ENCODE measurements at places on chromosomes 6 and 20.
A peak's percentile ranks its signal among the peaks of the same experiment; 100 is the strongest.

DNA sequence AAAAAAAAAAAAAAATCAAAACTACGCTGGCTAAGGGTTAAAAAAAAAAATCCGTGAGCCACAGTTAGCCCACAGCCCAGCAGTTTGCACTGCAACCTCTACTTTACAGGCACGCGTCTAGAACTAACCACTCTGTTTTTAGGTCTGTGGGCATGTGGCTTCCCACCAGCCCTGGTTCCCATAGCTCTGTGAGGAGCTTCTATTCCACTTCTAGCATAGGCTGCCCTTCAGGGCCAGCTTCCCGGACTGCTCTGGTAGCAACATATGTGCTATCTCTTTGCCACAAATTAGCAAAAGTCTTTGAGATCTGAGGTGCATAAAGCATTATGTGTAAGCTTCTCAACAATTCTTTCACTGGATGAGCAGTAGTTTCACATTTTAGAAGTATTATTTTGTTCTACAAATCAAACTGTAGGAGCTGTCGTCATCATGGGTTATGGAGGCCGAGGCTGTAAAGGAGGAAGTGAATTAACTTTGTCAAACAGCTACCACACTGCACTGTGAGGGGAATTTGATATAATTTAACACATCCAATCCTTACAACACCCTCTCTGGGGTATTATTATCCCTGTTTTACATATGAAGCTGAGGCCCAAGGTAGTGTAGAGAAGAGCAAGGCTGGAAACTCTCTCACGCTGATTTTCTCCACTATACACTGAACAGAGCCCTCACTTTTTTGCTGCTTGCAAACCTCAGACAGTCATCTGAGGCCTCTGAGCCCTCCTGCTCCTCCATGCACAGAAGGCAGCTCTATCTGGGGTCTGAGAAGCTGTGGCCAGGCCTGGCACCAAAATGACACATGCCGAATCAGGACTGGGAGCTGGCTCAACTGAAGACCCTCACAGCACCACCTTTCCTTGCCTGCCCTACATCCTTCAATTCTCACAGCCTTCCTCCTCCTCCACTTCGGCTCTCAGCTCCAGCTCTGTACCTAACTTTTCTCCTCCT lies 35.4 kb downstream of the MAN1A1 start:
- peak; percentile 61 for DNase-seq

DNA sequence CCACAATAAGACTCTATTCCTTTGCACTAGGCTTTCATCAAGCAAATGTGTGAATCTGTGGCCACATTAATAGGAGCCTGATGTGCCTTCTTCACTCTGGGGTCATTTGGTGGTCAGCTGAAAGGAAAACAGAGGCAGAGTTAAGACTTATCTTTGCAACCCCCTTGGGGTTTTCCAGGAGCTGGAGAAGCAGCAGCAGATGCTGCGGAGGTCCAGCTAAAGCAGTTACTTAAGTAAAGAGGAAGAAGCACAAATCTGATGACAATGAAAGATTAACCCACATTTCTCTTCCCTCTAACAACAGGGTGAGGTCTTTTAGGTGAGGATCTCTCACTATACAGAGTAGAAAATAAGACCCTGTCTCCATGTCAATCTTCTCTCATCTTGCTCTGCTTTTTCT lies 45.4 kb upstream of the QKI start:
- no peak for DNase-seq

DNA sequence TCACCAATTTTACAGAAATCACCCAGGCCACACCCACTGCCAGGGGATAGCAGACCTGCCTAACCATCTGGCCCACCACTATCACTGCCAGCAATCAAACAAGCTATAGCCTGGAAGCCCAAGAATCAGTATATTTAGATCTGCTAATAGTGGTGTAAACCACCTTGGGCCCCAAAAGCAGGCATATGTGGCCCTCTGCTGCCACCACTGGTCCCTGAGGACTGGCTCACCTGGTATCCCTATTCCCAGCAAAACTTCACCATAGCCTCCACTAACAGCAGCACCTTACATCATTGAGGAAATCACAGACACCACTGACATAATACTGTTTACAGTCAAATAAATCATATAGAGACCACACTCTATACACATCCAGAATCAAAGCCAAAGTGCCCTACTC lies 880.4 kb upstream of the MAN1A1 start:
- DNase-seq = no peak

- DNase-seq = no peak
These were observed at the start of gene CST9L for GRCh38 chr20:23568320-23568970. Gene CST9L (minus strand): TSS chr20:23568484. CDS start chr20:23568450, 34 bp downstream.

- DNase-seq = no peak
These were observed 10.4 kb downstream of the SRC start for GRCh38 chr20:37356387-37356786.

DNA sequence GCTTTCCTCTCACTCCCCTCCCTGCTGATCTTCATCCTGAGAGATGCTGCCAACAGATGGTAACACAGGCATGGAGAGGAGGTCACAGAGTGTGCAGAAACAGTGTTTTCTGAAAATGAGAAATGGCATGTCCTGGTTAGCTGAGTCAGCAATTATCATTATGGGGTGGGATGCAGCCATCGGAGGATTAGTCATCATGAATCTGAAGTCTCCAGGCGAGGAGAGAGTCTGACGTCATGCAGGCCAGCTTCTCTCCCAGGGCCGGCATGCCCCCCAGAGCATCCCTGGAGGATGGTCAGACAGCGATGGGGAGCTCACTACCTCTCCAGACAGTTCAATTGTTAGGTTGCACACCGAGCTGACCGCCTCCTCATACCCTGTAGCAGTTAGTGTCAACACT lies 4.7 kb upstream of the GTSF1L start:
- DNase-seq = no peak

GRCh38 chr6:148779142-148779562 lies 32.3 kb downstream of the UST start:
- DNase-seq = no peak

- DNase-seq = no peak
These were observed 423 bp downstream of the KLHDC3 start for GRCh38 chr6:43014434-43014909.

- no peak for DNase-seq
These were observed 579.5 kb downstream of the TFAP2B start for GRCh38 chr6:51398064-51398705.

DNA sequence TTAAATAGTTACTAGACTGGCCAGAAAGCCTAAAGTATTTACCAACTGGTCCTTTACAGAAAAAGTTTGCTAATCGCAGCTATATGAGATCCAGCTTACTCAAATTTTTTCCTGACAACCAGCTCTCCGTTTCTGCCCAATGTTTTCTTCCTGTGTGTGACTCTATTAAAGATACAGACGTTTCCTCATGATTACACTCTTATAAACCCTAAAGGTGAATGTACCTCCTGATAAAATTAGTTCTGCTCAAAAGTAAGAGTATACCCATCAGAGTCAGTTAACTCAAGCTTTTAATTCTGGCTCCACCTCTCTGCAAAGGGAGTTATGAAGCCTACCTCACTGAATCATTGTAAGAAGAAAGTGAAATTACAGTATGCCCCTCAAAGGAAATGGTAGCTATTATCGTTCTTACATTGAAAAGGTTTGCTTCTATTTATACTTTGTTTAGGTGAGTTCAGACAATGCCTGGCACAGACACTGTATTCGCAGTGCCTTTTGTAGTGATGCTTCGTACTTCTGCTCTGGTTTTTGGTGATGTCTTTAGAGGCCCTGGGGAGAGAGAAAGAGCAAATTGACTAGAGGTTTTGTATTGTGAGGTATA lies 10.2 kb upstream of the MROH8 start:
- DNase-seq = no peak

GRCh38 chr20:59567585-59568508 lies 36.5 kb upstream of the PHACTR3 start:
- DNase-seq = no peak

DNA sequence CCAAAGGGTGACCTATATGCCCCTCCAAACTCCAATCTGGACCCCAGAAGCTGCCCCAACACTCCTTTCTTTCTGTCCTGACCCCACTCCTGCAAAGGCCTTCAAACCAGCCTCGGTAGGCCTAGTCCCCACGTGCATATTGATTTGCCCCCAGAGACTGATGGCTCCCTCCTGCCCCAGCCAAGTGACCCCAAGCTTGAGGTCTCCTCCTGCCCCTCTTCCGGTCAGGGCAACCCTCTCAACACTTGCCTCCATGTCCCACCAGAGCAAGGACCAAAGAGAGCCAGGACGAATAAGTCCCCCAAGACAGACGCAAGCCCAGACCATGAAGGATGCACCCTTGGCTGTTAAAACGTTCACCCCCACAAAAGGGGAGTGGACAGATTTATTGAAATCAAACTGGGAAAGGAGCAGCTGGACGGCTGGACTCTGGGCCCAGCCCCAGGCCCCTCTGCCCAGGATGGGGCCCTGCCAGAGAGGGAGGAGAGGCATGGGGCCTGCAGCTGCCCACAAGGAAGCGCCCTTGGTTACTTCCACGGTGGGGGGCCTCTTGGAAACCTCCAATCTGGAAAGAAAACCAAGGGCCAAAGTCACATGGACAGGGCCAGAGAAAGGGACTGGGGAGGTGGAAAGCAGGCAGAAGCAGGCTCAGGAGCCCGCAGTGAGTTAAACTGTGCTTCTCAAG lies 2.4 kb upstream of the SPEF1 start:
- DNase-seq = no peak

All from activated CD4-positive, alpha-beta memory T cell treated with anti-CD3 and anti-CD28 coated beads for 36 hours (primary cell).